ENCODE measurements at places on chromosomes 16 and 17.

DNA sequence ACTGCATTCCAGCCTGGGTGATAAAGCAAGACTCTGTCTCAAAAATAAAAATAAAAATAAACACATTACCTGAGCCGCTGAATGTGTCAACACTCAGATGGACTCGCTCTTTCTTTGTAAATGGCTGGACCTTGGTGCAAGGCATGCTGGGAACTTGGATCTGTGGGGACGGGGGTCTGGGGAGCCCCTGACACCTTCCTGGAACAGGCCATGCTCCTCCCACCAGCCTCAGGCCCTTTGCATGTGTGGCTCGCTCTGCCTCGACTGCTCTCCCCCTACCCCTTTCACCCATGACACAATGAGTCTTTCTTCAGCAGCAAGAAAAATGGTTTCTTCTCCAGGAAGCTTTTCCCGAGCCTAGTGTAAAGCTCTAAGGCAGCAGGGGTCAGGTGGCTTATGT, 94.0 kb upstream of the CDH5 start:
- no peak for DNase-seq

GRCh38 chr16:2148714-2149629, 547 bp downstream of the RAB26 start:
- no peak for DNase-seq

DNA sequence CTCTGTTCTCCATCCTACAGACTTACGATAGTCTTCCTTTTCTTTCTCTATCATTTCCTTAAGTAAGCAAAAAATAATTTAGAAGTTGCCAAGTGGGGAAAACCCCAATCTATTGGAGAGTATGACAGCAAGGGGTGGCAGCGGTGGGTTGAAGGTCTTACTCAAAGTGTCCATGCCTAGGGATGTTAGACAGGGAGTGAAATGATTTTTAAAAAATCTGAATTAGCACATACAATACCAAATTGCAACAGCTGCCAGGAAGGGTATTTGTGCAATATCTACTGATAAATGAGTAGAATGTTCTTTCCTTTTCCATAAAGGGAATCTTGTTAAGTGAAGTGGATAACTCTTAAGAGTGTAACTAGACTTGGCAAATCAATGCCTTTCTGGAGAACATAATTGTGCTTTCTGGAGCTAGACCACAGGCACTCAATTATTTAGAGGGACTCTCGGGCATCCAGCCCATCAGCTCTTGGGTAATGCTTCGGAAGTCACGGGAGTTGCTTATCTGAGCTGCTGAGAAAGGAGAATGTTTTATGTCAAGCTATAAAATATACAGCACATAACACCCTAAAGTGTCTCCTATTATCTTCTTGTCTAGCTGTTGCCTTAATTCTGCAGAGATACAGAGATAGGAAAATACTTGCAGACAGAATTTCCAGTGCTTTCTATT, 151.5 kb downstream of the KCNJ2 start:
- DNase-seq = no peak

- DNase-seq = no peak
Observed at GRCh38 chr17:3647769-3648555, 11.4 kb downstream of the CTNS start.

- DNase-seq = no peak
Observed at GRCh38 chr16:73485880-73486279, 438.0 kb upstream of the ZFHX3 start.

- DNase-seq = no peak
Observed at GRCh38 chr17:2064980-2065785, 10.3 kb downstream of the HIC1 start.

DNA sequence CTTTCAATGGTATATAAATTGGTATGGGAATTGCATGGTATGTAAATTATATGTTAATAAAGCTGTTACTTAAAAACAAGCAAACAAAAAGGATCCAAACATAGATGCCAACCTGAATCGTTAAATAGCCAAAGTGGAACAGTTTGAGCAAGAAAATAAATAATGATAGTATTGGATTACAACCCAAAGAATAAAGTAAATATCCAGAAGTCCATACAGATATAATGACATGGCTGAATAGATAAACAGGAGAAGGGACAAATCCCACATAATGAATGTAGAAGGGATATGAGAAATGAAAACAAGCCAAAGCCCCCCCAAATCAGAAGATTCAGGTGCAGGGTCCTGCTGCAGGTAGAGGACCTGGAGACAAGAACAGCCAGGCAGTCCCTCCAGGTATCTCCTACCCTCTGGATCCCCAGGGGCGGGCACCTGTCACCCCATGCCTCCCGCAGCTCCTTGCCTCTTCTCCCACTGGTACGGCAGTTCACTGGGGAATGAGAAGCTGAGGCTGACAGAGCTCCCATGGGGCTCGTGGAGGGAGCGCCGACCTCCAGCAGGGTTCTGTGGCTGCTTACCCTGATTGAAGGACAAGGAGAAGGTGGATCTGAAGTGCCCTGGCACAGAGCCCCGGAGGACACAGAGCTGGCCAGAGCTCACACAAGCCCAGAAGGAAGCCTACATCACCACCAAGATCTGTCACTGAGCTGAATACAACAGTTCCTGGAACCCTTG, 9.9 kb upstream of the LCAT start:
- DNase-seq = no peak

DNA sequence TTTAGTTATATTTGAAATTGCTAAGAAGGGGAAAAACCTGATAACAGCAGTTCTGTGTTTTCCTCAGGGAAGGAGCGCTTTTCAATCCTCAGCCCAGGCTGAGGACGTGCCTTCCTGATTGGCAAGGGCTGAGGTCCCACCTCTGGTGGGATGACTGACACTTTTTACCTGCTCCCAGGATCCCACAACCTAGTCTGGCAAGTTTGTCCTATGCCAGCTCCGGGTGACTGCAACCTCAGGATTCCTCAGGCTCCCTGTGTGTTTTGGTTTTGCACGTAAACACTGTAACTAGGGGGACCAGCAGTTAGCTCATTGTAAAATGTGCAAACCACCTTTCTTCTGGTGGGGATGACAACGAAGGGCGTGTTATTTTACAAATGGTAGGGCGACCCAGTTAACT, 7.5 kb downstream of the MARCHF10 start:
- no peak for DNase-seq

GRCh38 chr17:72804949-72805707, 287.4 kb downstream of the SLC39A11 start:
- no peak for DNase-seq

DNA sequence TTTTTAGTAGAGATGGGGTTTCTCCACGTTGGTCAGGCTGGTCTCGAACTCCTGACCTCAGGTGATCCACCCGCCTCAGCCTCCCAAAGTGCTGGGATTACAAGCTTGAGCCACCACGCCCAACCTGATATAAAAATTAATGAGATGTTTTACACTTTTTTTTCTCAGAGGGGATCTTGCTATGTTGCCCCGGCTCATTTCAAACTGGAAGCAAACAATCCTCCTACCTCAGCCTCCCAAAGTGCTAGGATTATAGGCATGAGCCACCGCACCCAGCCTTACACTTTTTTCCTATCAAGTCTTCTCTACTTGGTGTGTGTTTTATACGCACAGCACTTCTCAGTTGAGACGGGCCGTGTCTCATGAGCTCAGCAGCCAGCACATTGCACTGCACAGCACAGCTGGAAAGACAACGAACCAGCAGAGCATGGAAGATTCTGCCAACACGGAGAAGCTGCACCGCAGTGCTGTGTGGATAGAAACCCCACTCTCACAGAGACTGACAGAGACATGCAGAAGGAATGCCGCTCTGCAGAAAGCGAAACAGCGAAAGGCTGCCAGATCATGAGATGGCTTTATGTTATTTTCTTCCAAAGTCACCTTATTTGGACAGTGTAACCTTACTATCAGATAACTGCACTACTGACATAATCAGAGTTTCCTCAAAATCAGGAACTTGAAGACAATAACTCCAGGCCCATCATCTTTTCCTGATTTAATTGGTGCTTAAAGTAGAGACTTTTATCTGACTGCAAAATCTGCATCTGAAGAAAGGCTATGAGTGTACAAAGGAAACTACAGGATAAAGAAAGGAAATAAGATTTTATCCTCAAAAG, 6.5 kb upstream of the QRICH2 start:
- no peak for DNase-seq

DNA sequence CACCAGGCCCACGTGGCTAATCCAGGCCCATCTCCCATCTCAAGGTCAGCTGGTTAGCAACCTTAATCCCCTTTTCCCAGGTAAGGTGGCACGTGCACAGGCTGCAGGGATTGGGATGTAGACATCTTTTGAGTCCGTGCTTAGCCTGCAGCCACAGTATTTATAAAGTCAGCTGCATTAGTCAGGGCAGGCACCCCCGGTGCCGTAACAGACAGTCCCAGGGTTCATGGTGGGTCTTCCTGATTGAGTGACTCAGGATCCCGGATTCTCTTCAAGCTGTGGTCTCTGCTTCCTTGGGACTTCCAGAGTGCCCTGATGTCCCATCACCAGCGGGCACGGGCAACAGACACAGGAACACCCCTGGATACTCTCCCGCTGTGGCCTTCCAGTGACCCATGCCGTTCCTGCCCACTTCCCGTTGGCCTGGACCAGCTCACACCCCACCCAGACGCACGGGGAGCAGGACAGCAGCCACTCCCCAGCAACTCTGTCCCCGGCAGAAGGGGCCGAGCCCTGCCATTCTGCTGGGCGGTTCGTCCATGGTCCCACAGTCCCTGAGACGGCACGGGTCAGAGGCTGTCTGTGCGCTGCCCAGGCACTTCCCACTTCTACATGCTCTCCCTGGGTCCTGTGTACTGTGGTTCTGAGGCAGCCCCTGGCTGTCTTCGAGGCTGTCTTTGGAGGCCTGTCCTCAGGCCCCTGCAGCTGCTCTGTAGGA, 248.6 kb upstream of the GSE1 start:
- no peak for DNase-seq

DNA sequence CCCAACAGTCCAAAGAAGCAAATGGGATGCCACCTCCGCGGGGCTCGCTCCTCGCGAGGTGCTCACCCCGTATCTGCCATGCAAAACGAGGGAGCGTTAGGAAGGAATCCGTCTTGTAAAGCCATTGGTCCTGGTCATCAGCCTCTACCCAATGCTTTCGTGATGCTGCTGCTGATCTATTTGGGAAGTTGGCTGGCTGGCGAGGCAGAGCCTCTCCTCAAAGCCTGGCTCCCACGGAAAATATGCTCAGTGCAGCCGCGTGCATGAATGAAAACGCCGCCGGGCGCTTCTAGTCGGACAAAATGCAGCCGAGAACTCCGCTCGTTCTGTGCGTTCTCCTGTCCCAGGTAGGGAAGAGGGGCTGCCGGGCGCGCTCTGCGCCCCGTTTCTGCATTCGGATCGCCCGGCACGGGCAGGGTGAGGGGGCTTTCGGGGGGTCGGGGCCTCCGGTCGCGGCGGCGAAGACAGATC, at the start of gene CDH13:
CDH13 (plus strand) TSS at position 179 of the 471 bp plus-strand sequence.
- DNase-seq = no peak

- DNase-seq = no peak
Observed at GRCh38 chr16:29961127-29961478, 776 bp upstream of the TMEM219 start.

- DNase-seq = no peak
Observed at GRCh38 chr17:52140601-52141000, 17.9 kb downstream of the CA10 start.

- no peak for DNase-seq
Observed at GRCh38 chr17:5800646-5801045, 216.3 kb upstream of the NLRP1 start.

- no peak for DNase-seq
Observed at GRCh38 chr16:64846966-64847365, 274.9 kb downstream of the CDH11 start.

DNA sequence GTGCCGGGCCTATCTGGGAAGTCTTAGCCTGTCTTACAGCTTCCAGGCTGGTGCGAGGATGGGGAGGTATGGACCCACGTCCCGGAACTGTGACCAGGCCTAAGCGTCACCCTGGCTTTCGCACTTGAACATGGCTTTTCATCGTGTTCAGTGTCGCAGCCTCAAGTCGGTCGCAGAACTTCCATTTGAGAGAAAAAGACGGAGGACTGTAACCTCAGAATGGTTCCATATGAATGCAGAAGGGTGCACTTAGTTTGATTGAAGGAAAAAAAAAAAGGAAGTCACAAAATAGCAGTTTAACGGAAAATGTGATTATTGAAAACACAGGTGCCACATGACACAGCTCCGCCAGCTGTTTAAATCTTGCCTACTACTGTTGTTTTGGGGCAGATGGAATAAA, 30.2 kb upstream of the JPT2 start:
- DNase-seq = no peak
